ENCODE measurements at places on chromosomes 16 and 17.

GRCh38 chr17:47924785-47925677 is 16.3 kb upstream of the PNPO start:
- DNase-seq: no peak

DNA sequence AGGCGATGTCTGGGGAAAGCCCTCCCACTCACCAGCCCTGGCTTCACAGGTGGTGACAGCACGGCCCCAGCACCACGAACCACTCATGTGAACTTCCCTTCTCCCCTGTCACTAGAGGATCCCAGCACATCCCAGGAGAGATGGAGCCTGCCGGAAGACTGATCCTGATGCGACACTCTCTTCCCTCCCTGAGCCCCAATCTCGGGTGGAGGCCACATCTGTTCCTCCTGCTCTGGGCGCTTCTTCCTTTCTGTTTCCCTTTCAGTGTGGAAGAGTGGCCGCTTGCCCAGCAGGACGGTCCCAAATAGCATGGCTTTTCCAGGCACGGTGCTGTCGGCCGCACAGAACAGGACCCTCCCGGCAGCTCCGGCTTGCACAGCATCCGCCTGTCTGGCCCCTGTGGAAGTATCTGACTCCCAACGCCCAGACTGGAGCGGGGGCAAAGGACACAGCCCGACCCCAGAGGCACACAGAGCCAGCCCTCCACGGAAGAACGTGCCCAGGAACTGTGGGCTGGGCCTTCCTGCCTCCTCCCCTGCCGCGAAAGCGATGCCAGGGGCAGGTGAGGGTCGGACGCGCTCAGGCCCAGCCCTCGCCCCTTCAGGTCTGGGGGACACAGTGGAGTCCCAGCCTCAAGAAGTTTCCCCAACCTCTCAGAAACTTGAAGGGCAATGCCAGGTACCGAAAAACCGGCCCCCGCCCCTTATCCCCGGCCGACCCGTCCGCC is 37.6 kb downstream of the CBFA2T3 start:
- DNase-seq: no peak

DNA sequence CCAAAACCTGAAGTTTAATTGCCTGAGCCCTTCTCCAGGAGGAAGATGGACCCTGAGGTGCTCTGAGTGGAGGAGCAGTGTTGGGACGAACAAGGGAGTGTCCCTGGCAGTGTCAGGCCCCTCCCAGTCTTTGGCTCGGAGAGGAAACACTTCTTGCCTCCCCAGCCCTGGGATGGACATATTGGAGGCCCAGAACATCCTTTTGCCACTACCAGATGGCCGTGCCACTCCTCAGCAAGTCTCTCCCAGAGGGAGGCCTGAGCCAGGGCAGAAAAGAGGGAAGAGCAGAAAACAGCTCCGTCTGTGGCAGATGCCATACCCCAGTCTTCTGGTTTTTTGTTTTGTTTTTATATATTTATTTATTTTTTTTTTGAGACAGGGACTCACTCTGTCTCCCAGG is 91.5 kb upstream of the CRHR1 start:
- DNase-seq: no peak

- DNase-seq: no peak
Measured at GRCh38 chr16:81014672-81015071, 7.7 kb downstream of the CENPN start.

DNA sequence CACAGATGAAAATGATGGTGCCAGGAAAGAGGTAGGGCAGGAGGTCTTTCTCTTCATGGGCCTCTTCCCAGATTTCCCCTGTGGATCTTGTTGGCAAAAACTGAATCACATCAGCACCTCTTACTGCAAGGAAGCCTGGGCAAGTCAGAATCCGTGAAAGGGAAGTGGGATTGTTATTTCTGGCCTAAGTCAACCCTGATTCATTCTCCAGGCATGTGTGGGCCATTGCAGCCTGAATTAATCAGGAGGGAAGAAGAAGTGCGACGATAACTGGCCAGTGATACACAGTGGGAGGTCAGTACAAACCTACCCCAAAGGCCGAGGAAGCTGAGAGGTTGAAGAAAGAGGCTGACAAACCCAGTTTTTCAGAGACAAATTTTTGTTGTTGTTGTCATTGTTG is 17.9 kb upstream of the NSMCE1 start:
- DNase-seq: peak; percentile 48

DNA sequence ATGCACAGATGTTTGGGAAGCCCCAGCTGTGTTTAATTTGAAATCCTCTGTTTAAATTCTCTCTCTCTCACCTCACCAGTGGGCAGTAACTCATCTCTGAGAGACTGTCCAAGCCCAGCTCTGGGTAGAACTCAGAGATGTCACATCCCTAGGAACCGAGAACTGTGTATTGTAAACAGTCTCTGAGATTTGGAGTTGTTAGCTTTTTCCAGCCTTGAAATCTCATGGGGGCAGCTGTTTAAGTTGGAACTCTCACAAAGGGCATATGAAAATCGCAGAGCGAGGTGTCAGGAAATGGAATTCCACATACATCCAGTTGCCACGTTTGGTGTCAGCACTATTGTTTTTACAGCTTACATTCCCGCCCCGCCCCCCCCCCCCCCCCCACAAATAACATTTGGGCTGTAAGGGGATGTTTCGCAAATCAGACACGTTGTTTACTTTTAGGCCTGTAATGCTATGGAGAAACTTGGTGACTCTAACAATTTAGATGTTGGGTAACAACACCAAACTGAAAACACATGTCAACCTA is 34.3 kb downstream of the VPS35L start:
- DNase-seq: no peak

DNA sequence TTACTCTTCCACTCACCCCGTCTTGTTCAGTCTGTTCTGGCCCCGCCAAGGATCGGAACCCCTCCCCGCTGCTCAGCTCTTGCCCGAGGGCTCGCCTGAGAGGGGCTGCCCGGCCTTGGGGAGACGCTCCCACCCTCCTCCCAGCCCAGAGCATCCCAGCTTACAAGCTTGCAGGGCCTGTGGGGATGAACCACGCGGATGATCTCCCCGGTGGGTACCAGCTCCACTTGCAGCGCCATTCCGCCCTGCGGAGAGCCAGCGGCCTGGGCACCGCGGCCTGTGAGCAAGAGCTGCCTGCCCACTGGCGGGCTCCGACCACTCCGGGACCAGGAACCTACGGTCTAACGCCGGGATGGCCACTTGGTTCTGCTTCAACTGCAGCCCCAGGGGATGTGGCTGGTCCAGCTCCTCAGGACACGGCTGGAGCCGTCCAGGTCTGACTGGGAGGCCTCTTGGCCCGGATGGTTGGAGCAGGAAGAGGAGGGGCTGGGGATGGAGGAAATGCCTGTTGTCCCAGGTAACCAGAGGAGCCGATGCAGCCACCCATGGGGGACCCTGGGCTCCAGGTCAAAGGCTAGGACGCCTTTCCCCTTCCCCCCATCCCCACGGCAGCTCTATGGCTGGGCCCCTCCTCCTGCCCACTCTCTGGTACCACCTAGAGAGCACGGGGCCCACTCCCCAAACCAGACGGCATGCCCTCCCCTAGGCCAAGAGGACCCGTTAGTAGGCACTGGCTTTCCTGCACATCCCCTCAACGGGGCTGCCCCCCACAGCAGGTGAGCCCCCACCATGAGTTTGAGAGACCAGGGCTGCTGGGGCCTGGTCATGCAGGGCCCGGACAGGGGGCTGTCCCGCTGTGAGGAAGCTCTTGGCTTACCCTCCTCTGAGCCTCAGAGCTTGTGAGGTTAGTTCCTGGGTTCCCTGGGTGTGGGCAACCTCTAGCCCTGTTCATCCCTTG is at the start of gene MYO1C:
Gene MYO1C (minus strand): TSS at position 438 of the 958 bp plus-strand sequence. CDS start 199 bp downstream, at position 239.
- DNase-seq: no peak

- no peak for DNase-seq
Measured at GRCh38 chr17:22512506-22512905, 820.2 kb downstream of the KCNJ18 start.

DNA sequence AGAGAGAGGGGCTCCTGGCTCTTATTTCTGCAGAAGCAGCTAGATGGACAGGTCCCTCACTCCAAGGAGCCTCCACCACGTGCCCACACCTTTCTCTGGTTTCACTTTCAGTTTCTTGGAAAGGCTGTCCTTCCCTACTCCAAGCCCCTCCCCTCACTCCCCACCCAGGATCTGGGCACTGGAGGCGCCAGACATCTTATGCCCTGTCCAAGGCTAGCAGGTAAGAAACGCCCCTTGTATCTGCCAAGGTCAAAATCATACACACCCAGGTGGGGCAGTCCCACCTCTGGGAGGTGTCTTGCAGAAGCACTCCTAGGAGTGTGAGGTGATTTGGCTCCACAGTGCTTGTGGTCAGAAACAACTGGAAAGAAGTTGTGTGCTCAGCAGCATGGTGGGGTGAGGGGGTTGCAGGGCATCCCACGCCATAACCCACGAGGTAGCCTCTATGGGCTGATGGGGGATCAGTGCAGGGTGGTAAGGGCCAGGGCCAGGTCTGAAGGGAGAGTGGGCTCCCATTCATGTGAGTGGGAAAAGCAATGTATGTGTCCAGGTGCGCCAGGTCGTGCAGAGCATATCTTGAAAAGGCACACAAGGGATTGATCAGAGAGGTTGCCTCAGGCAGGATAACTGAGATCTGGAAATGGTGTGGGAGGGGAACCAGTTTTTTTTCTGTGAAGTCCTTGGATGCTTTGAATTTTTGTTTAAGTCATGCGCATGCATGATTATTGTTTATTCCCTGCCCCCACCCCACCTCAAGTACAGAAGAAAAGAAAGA is 31.8 kb upstream of the PRM1 start:
- DNase-seq: no peak

DNA sequence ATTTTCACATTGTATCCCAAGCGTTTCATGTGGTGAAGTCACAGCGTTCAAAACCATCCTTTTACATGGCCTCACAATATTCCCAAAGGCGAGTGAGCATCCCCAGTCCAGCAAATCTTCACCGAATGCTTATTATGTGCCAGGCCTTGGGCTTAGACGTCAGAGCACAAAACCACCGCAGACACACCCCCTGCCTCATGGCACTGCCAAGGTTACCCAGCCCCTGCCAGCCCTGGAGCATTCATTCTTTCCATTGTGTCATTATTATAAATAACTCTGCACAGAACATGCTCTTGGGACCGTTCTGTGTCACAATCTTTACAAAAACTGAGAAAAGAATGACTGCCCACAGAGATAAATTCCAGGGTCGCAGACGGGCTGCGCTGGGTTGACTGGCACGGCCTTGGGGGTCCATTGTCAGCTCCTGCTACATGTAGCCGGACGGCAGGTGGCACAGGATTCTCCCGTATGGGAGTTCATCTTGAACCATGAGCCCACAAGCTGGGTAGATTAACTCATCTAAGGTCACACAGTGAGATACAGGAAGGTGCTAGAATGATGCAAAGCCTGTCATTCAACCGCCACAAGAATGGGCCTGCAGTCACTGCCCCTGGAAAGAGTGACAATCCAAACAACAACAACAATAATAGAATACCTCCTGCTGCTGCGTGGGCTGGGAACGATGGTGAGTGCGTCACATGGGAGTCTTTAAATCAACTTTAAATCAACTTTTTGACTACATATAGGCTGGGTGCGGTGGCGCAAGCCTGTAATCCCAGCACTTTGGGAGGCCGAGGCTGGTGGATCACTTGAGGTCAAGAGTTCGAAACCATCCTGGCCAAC is 4.5 kb upstream of the NECAB2 start:
- DNase-seq: no peak

GRCh38 chr16:15833541-15833940 is 23.3 kb downstream of the MYH11 start:
- DNase-seq: no peak

DNA sequence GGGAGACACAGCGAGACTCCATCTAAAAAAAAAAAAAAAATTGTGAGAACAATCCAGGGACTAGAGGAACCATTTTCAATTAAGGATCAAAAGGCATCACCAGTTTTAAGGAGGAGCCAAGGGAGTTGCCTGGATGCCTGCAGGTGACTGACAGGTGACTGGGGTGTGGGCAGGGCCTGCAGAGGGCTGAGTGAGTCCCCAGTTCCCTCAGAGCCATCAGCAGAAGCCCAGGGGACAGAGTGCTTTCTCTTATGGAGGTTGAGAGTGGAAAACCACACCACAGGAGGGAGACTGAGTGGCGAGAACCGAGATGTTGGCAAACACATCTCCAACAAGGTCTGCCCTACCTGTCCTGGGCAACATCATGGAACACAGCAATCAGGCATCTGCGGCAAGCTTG is 27.1 kb upstream of the CREBBP start:
- no peak for DNase-seq
